ENCODE measurements at places on chromosomes 7 and 10. TPM values are rescaled to one million over a fixed set of nuclear protein-coding genes. Genes with fewer than 3 reads are reported as not detected.
A peak's percentile ranks its signal among the peaks of the same experiment; 100 is the strongest.

CH25H gene
- total RNA-seq: 0.25 TPM

TRIM73 gene
- 11.2 TPM for total RNA-seq

RTKN2 gene
- 3.2 TPM for total RNA-seq

PNLIPRP1 gene
- total RNA-seq: not detected

INTS1 gene
- 108 TPM for total RNA-seq

AMPH gene
- total RNA-seq: 9.4 TPM

SMO gene
- 5.9 TPM for total RNA-seq

GAD2 gene
- total RNA-seq: not detected

RABGEF1 gene
- total RNA-seq: 14.1 TPM

AGR2 gene
- total RNA-seq: not detected

HDAC9 gene
- 94.8 TPM for total RNA-seq

MBL2 gene
- total RNA-seq: not detected

- DNase-seq: no peak
These were observed 182.1 kb downstream of the VTI1A start for GRCh38 chr10:112628951-112629609.

- no peak for DNase-seq
These were observed 15.8 kb downstream of the ECD start for GRCh38 chr10:73152009-73152408.

GRCh38 chr7:38660427-38661099, 29.4 kb upstream of the AMPH start:
- DNase-seq: no peak

DNA sequence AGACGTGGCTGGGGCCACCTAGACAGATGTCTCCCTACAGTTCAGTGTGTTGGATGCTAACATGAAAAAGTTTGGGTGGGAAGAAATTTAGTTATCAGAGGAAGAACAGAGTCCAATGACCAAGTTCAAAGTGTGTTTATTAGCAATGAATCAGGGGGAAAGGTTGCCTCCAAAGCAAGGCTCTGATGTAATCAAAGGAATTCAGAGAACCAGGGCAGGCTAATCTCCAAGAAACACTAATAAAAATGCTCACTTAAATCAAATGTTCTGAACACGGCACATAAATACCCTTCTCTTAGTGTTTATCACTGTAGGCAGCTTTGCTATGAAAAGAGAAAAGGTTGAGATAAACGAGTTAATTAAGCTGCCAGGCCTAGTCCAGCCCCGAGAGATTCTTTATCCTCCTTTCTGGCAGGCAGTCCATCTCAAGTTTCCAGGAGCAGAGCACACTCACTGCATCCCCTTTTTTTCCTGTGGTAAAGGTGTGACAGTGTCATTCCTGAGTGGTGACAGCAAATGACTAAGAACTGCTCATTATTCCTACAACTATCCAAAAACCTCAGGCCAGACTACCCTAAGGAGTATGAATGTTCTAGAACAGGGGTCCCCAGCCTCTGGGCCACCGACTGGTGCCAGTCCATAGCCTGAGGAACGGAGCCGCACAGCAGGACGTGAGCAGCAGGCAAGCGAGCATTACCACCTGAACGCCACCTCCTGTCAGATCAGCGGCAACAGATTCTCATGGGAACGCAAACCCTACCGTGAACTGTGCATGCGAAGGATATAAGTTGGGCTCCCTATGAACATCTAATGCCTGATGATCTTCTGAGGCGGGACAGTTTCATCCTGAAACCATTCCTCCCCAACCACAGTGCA, 66.9 kb upstream of the FHIP2A start:
- DNase-seq: no peak

GRCh38 chr7:18509481-18509880, 13.9 kb downstream of the HDAC9 start:
- DNase-seq: no peak

DNA sequence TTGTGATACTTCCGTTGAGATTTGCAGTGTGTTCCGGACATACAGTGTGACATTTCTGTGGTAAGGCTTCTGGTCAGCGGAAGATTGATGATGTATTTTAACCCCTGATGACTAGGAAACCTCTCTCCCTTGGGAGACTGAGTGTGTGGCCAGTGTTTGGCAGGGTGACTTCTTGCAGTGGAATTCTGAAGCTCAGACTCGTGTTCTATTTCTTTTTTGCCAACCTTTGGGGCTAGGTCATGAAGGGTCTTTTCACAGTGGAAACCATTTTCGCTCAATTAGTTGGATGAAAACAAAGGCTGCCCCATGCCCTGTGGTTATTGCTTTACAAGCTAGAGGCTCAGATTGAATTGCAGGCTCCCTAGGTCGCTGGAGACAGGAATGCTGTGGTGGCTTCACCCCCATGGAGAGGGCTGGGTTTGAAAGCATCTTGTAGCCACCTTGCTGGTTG, 288.9 kb downstream of the BBS9 start:
- no peak for DNase-seq

GRCh38 chr10:100562008-100562672, 26.4 kb downstream of the HIF1AN start:
- DNase-seq: peak; percentile 83

DNA sequence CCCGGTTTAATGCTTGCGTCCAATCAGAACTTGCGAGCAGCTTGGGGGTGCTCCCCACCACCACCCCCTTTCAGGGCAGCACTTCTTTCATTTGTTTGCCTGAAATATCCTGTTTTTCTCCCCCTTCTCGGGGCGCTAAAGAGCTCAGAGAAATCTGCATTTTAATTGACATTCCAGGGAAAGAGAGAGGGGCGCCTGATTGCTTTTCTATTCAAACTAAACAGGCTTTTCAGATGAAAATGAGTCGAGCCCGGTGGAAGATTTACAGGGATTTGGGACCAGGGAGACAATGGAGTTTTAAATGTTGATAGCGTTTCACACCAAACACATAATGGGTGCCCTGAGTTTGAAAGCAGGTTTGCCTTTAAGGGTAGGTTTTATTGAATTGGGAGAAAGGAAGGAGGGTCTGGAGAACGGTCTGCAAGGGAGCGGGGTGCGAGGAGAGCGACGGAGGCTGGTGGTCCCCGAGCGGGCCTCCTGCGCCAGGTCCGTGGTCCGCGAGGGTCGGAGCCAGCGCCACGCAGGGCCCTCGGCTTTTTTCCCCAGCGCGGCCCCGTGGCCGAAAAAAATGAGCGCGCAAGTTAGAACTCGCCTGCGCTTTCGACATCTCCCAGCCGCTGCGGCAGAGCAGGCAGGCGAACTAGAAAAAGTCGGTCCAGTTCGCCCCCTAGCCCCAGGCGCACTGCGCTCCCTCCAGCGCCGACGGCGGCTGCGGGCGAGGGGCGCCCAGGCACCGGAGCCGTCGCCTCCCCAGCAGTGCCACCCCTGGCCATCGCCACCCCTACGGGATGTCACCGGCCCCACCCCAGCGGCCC, 1.3 kb downstream of the FGFR2 start:
- peak; percentile 58 for DNase-seq

- DNase-seq: no peak
These were observed 18.8 kb upstream of the MINDY3 start for GRCh38 chr10:15879058-15879457.

GRCh38 chr10:114432566-114433093, 28.3 kb upstream of the AFAP1L2 start:
- no peak for DNase-seq

- peak; percentile 57 for DNase-seq
These were observed 8.2 kb downstream of the TFR2 start for GRCh38 chr7:100632951-100633717.

GRCh38 chr7:2962865-2963264, 80.8 kb downstream of the CARD11 start:
- DNase-seq: no peak

DNA sequence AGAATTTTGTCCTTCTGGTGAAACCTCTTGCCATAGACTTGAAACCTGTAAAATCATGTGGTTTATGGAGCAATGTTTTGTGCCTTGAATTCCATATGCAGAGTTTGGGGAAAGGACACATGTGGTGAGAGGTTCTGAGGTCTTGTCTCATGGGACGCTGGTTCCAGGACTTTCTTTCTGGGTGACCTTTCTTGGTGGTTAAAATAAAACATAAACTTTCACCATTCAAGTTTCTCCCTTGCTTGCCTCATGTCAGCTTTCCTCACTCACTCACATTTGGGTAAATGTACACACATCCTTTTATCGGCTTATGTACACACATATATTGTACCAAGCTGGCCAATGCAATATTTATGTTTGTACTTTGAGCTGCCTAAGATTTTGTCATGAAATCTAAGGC, 144.9 kb upstream of the CELF2 start:
- DNase-seq: no peak

DNA sequence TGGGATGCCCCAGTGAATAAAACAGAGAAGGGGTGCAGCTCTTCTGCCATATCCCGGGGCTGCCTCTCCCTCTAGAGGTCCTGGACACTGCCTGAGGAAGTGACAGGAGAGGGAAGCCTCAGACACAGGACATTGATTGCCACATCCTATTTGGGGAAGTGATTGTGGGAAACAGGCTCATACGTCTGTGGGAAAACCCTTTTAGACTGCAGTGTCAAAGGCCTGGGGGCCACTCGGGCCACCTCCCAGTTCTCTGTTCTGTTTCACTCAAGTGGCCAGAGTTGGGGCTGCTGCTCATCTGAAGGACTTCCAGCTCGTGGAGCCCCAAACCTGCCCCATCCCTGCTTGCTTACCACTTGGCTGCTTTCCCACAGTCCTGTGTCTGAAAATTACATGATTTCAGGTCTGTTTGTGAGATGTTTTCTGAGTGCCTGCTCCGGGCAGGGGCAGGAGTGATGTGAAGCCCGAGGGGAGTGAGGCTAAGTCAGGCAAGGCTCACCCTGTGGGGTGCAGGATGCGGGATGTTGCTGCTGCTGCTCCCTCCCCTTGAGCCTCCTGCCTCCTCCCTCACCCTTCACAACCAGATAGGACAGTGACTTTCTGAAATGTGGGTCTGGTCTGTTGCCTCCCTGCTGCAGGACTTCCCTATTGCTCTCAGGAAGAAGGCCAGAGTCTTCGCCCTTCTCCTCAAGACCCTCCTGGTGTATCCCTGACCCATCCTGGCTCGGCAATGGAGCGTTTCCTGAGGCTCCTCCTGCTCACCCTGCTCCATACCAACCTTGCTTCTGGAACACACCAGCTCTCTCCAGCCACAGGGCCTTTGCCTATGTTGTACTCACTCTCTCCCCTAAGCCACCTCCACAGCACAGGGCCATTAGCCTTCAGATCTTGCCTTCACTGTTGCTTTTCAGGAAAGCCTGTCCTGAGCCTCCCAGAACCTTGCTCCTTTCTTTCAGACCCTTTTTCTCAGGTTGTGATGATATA, 58.4 kb downstream of the NEURL1 start:
- no peak for DNase-seq

DNA sequence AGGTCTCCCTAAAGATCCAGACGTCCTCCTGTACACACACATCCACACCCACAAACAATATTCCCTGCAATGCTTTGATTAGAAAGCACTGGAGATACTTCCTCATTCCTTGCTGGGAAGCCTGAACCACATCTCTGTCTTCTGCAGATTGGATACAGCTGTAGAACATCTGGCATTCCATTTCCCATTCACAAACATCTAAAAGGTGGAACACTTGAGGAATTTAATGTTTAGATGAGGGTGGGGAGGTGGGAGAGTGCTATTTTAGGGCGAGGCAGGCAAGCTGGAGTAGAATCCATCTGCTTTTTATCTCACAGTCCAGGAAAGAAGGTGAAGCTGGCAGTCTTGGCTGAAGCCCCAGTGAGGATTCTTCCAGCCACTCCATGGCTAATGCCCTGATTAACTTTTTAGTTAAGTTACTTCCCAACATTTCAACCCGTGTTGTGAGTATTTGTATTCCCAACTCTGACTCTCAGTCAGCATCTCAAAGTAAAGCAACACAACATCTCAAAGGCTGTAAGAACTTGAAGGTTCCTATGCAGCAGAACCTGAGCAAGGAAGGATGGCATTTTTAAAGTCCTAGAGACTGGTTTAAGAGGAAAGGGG, 46.1 kb downstream of the CYTH3 start:
- no peak for DNase-seq

GRCh38 chr10:113609704-113610108, 54.1 kb downstream of the NRAP start:
- no peak for DNase-seq

DNA sequence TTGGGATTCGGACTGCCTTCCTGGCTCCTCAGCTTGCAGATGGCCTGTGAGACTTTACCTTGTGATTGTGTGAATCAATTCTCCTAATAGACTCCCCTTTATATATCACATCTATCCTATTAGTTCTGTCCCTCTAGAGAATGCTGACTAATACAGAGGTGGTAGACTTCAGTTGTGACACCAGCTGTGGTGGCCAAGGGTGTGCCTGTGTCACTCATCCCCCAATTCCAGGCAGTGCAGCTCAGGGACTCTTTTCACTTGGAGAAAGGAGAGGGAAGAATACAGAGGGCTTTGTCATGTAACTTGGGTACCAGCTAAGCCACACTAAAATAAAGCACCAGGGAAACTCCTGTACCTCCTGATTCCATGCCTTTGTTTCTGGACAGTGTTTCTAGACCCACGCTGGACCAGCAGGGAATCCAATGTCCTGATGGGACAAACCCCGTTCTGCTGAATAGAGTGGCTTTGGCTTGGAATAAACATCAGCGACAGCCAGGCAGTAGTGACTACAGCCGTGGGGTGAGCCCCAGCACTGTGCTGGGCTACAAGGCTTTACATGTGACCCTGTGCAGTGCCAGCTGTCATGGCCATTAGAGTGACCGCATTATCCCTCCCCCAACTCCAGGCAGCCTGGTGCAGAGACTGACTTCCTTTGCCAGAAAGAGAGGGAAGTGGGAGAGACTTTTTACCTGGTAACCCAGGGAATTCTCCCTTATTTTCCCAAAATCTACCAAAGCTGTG, 233.6 kb downstream of the ANK3 start:
- DNase-seq: no peak

- DNase-seq: no peak
These were observed 8.2 kb upstream of the NRG3 start for GRCh38 chr10:81866753-81867152.

- DNase-seq: no peak
These were observed 16.2 kb downstream of the CCDC3 start for GRCh38 chr10:12985347-12985746.

GRCh38 chr10:14588084-14588937, 186.4 kb downstream of the FAM107B start:
- DNase-seq: no peak

DNA sequence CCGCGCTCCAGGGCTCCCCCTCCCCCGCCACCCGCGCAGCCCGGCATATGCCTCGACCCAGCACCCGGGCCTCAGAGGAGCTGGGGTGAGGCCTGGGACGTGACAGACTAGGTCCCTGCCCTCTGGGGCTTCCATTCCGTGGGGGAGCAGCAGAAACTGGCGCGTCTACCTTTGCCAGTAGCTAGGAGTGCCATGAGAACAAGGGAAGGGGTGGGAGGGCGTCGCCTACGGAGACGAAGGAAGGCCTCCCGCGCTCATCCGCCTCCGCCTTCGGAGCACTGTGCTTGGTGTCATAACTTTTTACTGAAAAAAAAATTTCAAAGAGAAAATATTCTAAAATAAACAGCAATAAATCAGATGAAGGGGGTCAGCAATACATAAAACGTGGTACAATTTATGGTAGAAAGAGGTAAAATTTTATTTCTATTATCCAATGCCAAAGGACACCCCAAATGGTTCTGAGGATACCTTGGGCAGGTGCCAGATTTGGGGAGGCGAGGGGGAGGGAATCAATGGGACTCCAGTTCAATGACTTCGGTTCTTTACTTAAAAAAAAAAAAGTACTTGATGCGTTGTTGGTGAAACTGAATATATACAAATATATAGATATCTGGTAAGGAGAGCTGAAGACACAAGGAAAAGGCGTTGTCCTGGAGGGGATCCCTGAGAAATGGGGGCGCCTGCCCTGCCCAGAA, 35.1 kb upstream of the GRID1 start:
- no peak for DNase-seq
